ENCODE measurements at places on chromosomes 13 and 19. TPM values are rescaled to one million over a fixed set of nuclear protein-coding genes. Genes with fewer than 3 reads are reported as not detected.

DNA sequence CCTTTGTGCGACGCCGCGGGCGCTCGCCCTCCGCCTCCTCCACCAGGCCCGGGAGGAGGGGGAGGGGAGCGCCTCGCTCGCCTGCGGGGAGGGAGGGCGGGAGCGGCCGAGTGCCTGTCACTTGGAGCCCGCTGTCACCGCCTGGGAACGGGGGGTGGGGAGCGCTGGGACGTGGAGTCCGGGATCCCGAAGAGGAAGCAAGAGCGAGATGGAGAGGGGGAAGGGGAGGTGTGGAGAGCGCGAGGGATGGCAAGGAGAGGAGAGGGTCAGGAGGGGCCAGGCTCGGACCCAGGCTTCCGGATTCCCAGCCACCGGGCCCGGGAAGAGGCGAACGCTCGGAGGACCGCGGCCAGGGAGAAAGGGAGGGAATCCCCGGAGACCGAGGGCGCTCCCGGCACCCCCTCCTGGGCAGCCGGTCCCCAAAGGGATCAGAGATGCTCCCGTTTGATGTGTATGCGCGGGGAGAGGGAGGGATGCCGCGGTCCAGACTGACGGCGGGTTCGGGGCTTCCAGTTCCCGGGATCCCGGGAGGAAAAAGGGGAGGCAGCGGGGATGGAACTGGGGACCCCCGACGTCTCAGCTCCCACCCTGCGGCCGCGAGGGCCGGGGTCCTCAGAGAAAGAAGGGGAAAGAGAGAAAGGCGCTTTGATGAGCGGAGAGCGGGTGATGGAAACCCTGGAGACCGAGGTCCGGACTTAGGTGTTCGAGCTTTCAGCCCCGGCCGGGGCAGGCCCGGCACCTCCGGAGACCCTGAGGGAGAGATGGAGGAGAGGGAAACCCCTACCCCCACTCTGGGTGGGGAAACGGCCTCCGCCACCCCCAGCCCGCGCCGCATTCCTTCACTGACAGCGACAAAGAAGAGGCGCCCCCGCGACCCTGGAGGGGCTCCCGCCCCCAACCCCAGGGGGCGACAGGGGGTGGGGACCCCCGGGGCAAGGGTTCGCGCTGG is 4.7 kb upstream of the DPF1 start:
- no peak for DNase-seq

DNA sequence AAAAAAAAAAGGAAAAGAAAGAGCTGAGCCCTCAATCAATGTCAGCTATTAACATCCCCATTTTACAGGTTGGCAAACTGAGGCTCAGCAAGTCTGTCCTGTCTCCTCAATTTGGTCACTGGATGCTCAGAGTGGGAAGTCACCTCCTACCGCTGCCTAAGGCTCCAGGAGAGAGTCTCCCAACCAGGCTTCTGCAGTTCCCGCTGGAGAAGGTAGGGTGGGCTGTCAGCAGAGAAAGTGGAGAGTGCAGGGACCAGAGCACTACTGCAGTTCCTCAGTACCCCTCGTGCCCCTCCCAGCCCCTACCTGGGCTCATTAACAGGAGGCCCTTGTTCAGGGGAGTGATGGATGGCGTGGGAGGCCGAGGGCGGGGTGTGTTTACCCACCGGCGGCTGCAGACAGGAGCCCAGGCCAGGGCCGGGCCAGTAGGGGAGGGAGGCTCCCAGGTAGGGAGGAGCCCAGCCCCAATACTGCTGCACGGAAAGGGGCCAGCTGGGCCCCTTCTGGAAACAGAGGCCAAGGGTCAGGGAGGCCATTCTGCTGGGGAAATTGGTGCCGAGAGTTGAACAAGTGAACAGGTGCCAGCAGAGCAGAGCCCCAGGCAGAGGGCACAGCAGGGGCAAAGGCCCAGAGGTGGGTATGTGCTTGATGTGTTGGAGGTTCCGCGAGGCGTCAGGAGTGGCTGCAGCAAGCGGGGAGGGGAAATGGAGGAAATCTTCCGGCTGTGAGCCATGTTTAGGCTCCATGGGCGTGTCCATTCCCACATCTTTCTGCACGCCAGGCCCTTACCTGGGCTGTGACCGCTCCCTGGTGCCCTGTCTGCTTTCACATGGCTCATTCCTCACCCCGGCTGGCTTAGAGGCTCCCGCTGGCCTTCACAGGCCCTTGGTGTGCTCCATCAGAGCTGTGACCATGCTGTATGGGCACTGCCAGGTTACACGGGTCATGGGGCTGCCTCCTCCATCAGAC is 7.6 kb upstream of the COMP start:
- no peak for DNase-seq

DNA sequence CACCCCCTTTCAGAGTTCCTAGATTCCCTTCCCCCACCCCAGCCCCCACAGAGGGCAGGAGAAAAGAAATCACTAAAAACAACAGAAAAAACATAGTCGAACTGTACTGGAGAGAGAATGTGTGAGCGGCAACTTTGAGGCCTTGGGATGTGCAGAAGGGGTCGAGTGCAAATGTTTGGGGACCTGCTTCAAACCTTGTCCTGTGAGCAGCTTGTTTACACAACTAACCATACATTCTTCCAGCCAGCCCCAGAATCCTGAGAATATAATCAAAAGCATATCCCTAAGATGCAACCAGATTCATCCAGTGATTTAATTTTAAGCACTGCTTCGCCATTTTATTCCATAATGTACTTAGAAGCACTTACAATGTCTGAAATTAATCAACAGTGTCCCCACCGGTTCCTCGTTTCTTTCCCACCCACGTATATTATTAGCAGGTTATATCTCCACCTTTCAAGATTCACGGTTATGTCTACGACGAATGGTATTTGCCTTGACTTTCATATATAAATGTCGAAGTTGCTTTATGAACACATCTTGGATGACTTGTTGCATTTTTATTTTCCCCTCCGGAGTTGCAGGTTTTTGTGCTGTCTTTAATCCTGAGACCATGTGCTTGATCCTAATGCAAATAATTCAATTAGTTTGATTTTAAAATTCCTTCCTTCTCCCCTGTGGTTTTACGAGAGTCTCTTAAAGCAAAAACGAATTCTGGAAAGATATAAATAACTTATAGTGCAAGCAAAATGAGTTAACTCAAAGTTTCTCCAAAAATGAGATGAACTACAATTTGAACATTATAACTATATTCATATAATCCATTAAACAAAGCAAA is 107.6 kb downstream of the ZIC5 start:
- DNase-seq = no peak

GRCh38 chr19:2602391-2603181 is 99.9 kb downstream of the GNG7 start:
- peak; percentile 96 for DNase-seq

- no peak for DNase-seq
These were observed 781 bp upstream of the SPRYD7 start for GRCh38 chr13:49936968-49937273.

GRCh38 chr19:4851551-4852290 is 15.7 kb downstream of the PLIN3 start:
- DNase-seq = no peak

DNA sequence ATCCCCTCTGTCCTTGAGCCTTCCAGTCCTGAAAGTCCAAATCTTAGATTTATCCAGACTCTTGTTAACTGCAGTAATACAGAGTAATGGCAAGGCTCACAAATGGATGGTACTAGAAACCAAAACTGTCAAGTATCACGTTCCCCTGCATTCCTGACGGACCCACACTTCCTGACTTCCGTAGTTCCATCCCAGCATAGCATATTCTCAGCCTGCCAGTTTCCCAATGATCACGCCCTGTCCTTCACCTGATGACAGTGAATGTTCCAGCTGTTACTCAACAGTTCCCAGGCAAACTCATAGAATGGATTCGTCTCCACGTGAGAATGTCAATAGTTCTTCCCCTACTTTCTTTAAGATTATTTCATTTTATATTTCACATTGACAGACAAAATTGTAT is 33.6 kb downstream of the SLC7A1 start:
- DNase-seq = no peak

- DNase-seq = no peak
These were observed 7.4 kb downstream of the CYSLTR2 start for GRCh38 chr13:48661107-48661506.

GRCh38 chr13:67048084-67048820 is 181.9 kb downstream of the PCDH9 start:
- peak; percentile 95 for DNase-seq

GRCh38 chr13:106527826-106528225 is 7.6 kb downstream of the EFNB2 start:
- DNase-seq = no peak

- no peak for DNase-seq
These were observed 36.8 kb upstream of the C1QTNF9 start for GRCh38 chr13:24272452-24273161.

DNA sequence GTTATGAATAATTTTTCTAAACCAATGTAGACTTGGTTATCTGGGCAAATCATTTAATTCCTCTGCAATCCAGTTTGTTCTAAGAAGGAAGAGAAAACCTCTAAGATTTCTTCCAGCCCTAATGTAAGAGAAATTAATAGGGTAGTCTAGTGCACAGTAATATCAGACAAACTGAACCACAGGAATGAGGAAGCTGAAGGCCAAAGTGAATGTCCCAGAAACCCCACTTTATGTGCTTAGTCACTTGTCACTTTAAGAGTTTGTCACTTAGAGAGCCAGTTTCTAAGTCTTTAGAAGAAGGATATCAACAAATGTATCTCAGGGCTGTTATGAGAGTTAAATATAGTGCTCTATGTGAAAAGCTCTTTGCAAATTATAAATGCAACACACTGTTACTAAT is 750.6 kb downstream of the DIAPH3 start:
- DNase-seq = peak; percentile 22

- DNase-seq = peak; percentile 21
These were observed 30.8 kb upstream of the IGFL1 start for GRCh38 chr19:46198756-46199155.

GRCh38 chr19:35232912-35233311 is 4.4 kb upstream of the FAM187B start:
- no peak for DNase-seq

GRCh38 chr13:23630349-23631093 is 60.3 kb downstream of the TNFRSF19 start:
- DNase-seq = peak; percentile 56

DNA sequence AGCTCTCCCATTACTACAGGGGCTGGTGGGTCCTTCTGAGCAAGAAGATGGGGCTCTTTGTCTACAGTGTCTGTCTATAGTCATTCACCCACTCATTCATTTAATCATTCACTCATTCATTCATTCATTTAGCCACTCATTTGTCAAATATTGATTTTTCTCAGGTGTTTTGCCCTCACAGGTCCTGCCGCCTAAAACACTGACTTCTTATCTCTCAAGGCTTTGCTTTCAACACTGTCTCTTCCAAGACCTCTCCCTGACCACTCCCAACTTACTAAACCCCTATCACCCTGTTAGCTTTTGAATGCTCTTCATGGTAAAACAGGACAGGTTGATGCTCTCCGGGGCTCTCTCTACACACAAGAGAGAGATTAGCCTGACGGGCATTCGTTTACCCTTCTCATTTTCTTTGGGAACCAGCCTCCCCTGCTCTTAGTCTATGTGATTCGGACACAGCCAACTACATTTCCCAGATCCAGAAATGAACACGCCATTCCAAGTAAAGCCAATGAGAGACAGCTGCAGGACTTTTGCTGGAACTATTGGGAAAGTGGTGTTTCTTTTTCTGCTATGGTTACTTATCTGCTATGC is 22.7 kb downstream of the FAM187B start:
- DNase-seq = no peak

Gene ZNF888
- 7.9 TPM for total RNA-seq

Gene GPR180
- total RNA-seq = 10.5 TPM

Gene MRI1
- 25.8 TPM for total RNA-seq

Gene ACTMAP
- total RNA-seq = 9.6 TPM

Gene NBEA
- total RNA-seq = 7.6 TPM

Gene BCAM
- total RNA-seq = 11.5 TPM

Gene CHST8
- total RNA-seq = not detected

All from astrocyte (in vitro differentiated cells and primary cell).